ENCODE measurements at places on chromosomes 7 and 10.

DNA sequence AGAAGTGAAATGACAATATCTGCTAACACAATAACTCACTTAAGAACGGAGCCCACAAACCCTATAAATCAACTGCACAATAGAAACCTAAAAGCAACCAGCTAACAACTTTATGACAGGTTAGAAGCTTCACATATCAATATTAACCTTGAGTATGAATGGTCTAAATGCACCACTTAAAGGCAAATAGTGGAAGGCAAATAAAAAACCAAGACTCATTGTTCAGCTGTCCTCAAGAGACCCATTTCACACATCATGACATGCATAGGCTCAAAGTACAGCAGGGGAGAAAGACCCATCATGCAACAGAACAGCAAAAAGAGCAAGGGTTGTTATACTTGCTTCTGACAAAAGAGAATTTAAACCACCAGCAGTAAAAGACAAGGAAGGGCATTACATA is 46.8 kb downstream of the CDC14C start:
- DNase-seq = no peak

DNA sequence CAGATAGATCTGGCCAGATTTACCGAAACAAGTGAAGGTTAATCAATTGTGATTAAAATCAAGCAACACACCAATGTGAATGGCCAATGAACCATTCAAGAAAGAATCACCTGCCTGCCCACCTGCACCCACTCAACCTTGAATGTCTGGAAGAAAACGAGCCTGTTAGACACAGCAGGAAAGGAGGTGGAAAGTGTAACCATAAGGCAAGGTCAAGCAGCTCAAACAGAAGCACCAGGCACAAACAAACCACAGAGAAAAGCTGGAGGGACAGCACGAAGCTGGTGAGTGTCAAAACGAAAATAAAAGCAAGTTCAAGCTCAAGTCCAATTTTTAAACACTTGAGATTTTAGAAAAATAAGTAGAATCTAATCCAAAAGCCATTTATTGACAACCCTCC is 64.9 kb downstream of the STEAP1B start:
- DNase-seq = no peak

- DNase-seq = no peak
Observed at GRCh38 chr10:133166828-133167692, 7.0 kb downstream of the KNDC1 start.

DNA sequence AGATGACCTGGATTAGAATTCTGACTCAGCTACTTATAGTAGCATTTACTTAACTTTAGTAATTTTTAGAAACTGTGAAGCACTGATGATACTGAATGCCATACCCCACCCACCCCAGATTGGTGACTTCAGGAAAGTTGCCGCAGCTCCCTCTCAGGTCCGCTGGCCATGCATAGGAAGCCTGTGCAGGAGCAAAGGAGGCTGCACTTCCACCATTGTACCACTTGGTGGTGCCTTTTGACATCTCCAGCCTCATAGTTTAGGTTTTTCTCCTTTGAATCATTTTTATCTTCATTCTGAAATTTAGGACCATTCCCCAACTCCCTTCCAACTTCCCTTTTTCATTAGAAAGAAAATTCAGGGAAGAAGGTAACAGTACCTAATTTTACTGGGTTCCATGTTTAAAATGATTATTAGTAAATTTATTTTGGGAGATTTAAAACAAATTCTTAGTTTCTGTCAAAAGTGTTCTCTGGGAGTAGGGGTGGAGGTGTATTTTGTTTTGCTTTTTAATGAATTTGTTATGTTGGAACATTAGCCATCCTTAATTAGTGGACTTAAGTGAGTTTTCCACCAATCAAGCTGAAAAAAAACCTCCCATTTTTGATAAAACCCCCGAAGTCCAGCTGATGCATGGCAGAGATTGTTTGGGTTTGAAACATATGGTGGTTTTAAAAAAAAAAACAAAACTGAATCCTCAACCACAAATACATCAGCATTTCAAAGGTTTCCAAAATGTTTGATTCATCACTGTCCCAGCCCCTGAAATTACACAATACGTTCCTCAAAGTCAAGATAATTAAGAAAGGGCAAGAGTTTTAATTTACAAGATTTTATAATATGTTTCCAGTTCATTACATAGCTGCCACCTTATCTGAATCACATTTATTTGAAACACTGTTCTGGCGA is 109.6 kb downstream of the WNT2 start:
- peak; percentile 43 for DNase-seq

DNA sequence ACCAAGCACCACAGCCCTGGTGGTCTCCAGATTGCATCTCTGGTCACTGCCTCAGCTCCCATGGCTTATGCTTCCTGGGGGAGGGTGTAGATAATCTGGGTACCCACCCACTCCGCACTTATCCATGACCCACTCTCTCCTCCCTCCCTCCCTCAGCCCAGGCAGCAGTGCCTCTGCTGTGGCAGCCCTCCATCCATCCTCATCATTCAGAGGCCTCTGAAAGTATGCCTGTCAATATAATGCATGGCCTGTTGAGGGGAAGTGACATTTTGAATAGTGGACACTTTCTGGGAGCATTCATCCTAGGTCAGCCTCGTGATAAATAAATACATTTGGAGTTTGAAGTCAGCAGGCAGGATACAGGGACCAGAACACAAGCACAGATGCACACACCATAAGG is 23.2 kb downstream of the ZNF503 start:
- no peak for DNase-seq

DNA sequence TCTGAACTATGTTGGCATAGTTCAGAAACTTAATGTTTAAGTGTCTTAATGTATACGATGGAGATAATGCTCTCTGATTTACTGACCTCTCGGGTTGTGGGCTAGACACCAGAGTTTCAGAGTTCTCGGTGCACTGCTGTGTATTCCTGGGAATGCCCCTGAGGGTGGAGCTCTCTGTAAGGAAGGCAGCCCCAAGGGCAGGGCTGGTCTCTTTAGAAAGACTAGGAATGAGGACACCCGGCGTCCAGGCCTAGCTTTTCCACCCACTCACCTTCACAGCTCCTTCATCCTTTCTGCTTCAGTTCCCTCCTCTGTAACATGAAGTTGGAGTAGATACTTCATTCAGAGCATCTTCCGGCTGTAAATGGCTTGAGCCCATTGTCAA is 536.6 kb upstream of the GALNT17 start:
- DNase-seq = no peak

DNA sequence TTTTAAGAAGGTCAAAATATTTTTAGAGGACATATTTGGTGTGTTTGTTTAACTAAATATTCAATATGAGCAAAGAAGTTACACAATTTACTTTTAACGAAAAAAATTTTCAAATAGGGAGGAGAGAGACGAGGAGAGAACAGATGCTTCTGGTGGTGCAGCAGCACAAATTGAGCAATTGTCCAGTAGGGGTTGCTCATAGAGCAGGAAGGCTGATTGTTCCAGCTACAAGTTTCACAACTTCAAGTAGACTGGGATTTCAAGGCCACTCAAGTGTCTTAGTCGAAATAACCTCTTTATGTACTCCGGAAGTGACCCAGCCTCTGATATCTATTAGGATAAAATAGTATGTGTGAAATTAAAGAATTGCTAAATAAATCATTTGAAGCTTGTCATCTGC is 197.9 kb downstream of the HDAC9 start:
- DNase-seq = no peak

- no peak for DNase-seq
Observed at GRCh38 chr7:30572212-30572841, 22.4 kb upstream of the GARS1 start.

DNA sequence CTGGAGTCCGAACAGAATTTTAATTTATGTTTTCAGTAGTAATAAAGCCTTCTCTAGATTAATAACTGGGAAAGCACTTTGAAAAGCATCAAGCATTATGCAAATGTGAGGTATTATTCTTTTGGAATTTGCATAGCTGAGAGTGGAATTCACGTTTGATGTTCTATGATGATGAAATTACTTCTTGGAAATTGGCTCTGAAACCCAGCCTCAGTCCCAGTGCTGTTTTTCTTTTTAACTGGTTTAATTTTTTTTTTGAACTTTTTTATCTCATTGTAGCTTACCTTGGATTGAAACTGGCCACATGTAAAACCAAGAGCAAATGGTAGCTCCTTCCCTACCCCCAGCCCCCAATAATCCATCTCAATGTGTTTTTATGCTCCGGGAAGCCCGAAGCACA is 1.2 kb downstream of the TBXAS1 start:
- DNase-seq = no peak

- DNase-seq = no peak
Observed at GRCh38 chr7:85237721-85238120, 50.9 kb upstream of the SEMA3D start.

DNA sequence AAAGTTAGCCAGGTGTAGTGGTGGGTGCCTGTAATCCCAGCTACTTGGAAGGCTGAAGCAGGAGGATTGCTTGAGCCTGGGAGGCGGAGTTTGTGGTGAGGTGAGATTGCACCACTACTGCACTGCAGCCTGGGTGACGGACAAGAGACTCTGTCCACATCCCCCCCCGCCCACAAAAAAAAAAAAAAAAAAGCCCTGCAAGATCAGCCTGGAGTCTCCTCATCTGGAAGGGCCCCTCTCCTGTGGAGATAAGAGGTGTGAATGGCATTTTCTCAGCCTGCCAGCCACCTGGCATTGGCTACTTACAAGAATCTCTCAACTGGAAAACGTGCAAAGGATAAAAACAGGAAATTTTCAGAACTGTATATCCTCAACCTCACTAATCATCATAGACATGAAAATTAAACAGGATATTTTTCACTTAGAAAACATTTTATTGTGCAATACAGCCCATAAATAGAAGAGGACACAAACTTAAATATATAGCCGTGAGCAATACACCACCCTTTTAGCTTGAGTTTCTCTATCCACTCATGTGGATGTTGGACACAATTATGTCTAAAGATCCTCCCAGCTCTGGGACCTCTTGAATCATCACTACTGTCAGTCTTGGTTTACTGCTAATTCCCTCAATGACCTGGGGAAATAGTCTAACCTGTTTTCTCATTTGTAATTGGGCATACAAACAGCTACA is 11.3 kb upstream of the TSPAN15 start:
- DNase-seq = no peak

GRCh38 chr10:113524539-113525490 is 28.0 kb upstream of the HABP2 start:
- DNase-seq = no peak

GRCh38 chr10:132904814-132905649 is 37.3 kb downstream of the CFAP46 start:
- DNase-seq = no peak

DNA sequence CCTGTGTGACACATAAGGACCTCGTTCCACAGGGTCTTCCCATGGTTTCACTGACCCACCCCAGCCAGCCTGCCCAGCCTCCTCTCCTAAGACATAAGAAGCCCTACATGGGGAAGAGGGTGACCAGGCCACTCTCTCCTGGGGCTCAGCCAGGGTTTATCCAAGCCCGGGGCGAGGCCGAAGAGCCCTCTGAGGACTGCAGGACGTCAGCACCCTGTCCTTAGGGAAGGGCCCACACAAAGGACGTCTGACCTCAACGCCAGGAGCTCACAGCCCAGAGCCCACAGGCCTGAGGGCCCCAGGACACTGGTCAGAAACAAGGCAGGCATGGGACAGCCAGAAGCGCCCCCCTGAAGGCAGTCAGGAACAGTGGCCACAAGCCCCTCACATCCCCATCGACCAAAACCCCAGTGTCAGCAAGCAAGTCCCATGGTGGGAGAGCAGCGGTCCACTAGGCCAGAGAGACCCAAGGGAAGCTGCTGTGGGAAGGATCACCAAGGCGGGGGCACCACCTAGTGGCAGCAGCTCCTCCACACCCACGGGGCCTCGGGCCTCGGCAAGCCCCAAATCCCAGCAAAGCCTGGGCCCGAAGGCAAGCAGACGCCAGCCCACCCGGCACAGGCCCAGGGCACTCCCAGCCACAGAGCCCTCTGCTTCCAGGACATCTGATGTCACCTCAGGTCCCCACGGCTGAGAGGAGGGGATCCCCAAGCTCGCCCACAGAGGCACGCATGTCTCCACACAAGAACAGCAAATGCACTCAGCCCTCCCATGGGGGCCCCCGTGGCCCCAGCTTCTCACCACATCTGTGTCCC is 23.4 kb downstream of the MAD1L1 start:
- no peak for DNase-seq

DNA sequence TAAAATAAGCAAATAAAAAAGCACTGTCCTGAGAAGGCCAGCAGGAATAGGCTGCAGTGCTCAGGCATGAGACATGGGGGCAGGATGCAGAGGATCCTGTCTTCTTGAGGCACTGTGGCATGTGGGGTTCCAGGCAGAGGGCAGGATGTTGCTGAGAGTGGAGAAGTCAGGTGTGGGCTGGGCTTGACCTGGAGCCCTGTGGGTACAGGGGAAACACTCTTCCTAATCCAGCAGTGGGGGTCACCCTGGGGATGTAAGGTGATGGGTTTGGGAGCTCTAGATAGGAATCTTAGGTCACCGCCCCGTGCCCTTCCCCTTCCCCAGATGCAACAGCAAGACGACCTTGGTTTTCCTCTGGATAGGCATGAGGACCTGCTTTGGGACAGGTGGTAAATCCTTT is 13.6 kb downstream of the SUMF2 start:
- DNase-seq = no peak

- no peak for DNase-seq
Observed at GRCh38 chr7:125279961-125280360, 350.3 kb upstream of the POT1 start.

DNA sequence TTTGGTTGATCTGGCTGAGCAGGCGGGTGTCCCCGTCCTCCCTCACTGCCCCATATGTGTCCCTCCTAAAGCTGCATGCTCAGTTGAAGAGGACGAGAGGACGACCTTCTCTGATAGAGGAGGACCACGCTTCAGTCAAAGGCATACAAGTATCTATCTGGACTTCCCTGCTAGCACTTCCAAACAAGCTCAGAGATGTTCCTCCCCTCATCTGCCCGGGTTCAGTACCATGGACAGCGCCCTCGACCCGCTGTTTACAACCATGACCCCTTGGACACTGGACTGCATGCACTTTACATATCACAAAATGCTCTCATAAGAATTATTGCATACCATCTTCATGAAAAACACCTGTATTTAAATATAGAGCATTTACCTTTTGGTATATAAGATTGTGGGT is 26.9 kb upstream of the TRIM56 start:
- no peak for DNase-seq

GRCh38 chr10:72104472-72105097 is 16.2 kb upstream of the SPOCK2 start:
- DNase-seq = no peak

DNA sequence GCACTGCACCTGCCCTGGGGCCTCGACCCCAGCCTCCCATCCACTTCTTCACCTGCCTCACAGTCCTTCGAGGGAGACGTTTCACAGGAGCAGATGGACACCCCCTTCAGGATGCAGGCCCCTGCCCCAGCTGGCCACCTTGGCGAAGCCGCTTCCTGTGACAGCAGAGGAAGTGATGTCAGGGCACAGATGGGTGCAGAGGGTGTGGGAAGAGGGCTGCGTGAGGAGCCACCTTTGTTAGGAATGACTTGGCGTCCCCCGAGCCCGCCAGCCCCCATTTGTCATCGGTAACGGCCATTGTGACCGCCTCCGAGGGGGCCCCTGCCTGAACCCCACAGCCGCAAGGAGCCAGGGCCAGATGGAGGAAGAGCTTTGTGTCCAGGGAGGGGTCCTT is 47.4 kb upstream of the SLC29A3 start:
- no peak for DNase-seq

DNA sequence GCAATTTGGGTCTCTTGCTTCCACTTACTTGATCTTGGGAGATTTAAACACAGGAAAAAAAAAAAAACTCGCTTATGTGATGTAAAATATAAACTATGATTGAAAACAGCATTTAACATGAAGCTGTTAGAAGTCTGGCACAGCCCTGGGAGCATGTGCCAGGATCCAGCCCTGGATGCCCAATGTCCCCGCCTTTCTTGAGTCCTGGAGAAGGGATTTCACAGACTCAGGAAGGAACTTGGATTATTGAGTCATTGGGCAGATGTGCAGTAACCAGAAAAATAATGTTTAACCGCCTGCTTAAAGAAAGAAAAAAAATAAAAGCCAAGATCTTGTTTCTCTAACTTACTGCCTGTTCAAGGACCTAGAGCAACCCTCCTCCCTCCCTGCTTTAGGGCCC is 3.7 kb upstream of the JCAD start:
- DNase-seq = no peak

Data from NCI-H187 treated with DMSO at 0.1 percent for 48 hours (cell line).